CD4-positive, alpha-beta T cell treated with Interleukin-12 subunit alpha and Interleukin-12 subunit beta, for 1 hour (primary cell): ENCODE measurements at places on chromosomes 6 and 20.

GRCh38 chr6:150652848-150653613 lies 53.3 kb downstream of the PLEKHG1 start:
- DNase-seq: no peak

DNA sequence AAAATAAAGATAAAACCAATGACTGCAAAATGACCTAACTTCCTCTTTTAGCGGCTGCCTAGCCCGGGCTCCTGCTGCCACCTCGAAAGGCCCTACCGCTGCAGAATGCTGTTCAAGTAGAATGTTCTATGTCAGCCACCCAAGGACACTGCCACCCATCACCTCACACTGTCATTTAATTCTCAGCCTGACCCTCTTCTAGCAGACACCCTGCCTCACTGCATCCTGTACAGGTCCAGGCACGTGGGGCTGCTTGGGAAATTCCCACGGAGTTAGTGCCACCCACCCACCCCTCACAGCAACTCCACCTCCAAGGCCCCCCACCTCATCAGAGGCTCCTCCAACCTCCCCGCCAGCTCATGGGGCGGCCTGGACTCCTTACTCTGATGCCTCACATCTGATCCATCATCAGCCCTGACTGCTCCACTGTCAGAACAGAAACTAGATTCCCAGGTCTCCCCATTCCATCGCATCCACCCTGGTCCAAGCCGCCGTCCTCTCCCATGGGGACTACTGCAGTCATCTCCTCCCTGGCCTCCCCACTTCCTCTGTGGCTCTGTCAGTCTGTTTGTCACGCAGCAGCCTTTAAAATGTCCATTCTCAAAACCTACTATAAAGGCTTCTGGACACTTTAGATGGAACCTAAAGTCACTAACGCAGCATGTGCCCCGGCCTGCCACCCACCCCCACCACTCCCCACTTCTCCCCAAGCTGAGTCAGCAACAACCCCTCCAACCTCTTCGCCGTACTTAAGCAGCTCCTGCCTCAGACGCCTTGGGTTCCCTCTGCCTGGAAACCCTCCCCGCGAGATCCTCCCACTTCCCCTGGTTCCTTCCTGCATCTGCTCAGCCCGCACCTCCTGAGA lies 17.0 kb downstream of the NFATC2 start:
- peak; percentile 65 for DNase-seq

DNA sequence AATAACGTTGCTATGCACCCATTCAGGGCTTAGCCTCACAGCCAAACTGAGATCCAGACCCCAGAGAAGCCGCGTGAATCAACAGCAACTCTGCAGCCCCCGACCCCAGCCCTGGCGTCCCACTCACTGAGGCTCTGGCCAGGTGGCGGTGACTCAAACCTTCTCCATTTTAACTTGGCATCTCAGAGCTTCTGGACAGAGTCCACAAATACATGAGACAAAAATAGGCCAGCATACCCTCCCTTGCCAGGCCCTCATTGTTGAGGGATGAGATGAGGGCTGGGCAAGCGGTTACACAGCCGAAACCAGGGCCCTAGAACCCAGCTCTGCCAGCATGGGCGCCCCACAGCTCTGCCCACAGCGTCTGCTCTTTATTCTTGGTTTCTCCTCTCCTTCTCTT lies 118.4 kb downstream of the MYLK4 start:
- no peak for DNase-seq

DNA sequence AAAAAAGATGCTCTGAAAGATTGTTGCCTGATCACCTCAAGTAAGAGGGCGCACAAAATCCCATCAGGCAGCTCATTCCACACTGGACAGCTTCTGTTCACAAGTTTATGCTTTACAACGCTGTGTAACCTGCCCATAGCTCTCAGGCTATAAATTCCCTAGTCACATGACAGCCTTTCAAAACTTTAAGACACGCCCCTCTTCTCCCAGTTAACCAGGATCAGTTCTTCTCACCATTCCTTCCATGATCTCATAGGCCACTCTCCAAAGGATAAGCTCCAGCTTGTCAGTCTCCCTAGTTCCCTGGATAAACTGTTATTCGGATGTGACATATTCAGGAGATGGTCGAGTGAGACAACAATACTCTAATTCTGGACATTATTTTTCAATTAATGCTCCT lies 15.0 kb downstream of the ADNP start:
- DNase-seq: no peak

DNA sequence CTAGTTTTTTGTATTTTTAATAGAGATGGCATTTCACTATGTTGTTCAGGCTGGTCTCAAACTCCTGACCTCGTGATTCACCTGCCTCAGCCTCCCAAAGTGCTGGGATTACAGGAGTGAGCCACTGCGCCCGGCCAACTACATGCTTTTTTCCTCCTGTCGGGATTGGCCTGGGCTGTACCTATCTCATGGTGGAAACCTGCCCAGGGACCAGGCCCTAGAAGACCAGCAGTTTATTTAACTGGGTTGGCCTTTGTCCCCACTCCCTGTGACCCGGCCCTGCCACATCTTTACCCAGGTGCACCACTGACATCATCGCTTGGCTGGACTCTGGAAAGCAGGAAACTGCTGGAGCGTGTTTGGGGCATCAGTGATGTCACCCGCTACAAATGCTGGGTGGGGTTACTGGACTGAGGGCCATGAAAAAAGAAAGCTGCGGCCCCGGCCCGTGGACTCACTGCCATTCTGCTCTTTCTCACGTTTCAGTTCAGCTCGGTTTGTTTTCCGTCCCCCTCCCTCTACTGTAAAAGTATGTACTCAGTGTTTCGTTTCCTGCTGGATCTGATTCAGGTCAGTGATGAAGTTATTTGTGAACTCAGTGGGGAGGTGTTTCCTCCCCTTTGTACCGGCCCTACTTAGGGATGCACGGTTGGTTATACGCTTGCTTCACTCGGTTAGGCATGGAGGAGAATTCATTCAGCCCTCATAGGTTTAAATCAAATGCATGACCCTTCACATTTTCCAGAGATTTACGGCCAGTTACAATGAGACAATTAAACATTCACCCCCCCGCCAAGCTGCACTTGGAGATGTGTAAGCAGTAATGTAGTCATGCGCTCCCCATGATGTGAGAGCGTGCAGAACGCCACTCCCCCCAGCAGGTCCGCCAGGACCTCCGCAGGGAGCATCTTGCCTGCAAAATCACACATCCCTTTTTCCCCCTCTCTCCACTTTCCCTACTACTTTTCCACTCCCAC lies 179.3 kb downstream of the MTHFD1L start:
- DNase-seq: no peak

GRCh38 chr20:9204979-9205378 lies 136.1 kb downstream of the PLCB4 start:
- no peak for DNase-seq
